ENCODE measurements at places on chromosomes 12 and 14. TPM values are rescaled to one million over a fixed set of nuclear protein-coding genes. Genes with fewer than 3 reads are reported as not detected.

LARP4 gene
- 64.3 TPM for total RNA-seq

RIMBP2 gene
- total RNA-seq, result 1.5 TPM

MYF6 gene
- total RNA-seq, result 0.15 TPM

GRCh38 chr14:99605299-99605961, 1.4 kb upstream of the CCDC85C start:
- DNase-seq, result peak; percentile 39
- H3K27ac ChIP-seq, result no peak overlapping the region
- no peaks in the 10 kb centered on the region for H3K36me3 ChIP-seq
- H3K4me3 ChIP-seq, result peak overlapping the region; percentile 85
- peaks cover 26% of the 10 kb centered on the region for H3K4me1 ChIP-seq

GRCh38 chr14:68596211-68596610, 196.7 kb downstream of the ZFP36L1 start:
- H3K36me3 ChIP-seq, result no peaks in the 10 kb centered on the region
- H3K27me3 ChIP-seq, result no peaks in the 10 kb centered on the region
- H3K4me1 ChIP-seq, result peaks cover 38% of the 10 kb centered on the region
- no peak overlapping the region for H3K4me3 ChIP-seq

DNA sequence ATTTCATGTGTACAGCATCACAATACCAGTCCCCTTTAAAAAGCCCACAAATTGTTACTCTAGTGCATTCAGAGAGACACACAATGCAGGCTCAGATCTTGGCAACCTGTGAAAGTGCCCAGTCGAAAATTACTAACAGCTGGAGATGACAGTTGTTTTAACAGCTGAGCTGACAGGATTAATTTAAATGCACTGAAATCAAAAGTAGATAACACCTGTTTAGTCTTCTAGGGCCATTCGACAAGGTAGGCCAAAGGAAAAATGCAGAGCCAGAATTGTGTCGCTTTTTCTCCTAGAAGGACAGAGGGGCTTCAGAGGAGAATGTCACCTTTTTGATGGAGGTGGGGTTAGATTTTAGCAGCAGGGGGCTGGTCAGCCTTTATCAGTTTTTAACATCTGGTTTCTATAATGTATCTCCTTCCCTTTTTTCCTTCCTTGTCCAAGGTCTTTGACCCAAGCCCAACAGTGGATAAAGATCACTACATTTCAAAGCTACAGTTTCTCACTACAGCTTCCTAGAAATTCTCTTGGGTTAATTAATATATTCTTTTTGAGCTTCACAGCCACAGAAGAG, 139.1 kb downstream of the SOX5 start:
- peaks cover 15% of the 10 kb centered on the region for H3K4me1 ChIP-seq
- no peaks in the 10 kb centered on the region for H3K27me3 ChIP-seq
- no peak for DNase-seq
- H3K36me3 ChIP-seq, result no peaks in the 10 kb centered on the region

DNA sequence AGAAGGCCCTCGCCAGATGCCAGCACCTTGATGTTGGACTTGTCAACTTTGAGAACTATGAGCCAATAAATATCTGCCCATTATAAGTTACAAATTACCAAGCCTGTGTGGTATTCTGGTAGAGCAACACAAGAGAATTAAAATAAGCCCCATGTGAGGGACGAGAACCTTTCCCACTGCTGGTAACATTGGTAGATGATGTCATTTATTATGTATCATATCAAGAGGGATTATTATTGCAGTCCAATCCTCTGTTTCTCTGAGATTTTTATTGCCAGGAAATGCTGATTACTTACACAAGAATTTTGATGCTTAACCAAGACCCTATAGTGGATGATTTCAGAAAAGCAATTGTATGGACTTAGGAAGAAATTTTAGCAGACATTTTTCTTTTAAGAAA, 40.3 kb upstream of the SLC24A4 start:
- no peak overlapping the region for H3K4me3 ChIP-seq
- no peaks in the 10 kb centered on the region for H3K4me1 ChIP-seq

DNA sequence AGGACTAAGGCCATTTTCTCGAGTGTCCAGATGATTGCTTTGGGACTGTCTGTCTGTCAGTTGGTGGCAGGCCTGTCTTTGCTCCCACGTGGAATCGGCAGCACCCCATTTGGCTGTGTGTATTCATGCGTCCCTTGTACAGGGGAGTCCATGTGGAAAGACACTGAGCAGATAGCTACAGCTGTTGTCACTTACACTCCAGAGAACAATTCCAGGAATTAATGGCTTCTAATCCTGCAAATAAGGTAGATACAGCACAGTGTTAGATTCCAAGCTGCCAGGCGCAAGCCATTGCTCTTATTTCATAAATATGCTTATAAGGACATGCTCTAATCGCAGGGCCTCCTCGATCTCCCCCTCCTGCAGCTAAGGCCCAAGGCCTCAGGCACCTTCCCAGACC, 208.8 kb downstream of the VRK1 start:
- DNase-seq, result no peak
- H3K27me3 ChIP-seq, result no peaks in the 10 kb centered on the region
- H3K4me3 ChIP-seq, result no peak overlapping the region
- peaks cover 1% of the 10 kb centered on the region for H3K4me1 ChIP-seq
- H3K27ac ChIP-seq, result no peak overlapping the region

- H3K4me1 ChIP-seq, result peaks cover 39% of the 10 kb centered on the region
- no peak overlapping the region for H3K27ac ChIP-seq
- no peaks in the 10 kb centered on the region for H3K36me3 ChIP-seq
- H3K27me3 ChIP-seq, result peaks cover 100% of the 10 kb centered on the region
- no peak overlapping the region for H3K4me3 ChIP-seq
Measured at GRCh38 chr14:28772613-28773012, 6.0 kb downstream of the FOXG1 start.

DNA sequence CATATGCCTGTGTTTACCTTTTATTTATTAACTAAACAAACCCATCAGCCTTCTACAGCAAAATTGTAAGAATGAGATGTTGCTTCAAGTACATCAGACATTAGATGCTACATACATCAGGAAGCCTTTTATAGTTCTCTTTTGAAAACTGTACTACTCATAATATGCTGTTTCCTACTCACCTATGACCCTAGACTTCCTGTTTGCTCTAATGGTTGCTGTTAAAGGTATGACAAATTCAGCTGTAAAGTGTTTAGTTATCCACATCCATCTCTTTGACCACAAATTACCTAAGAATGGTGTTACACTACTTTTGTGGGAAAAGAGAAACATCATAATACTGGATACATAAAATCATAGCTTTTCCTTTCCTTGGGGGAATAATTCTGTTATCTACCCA, 220.0 kb downstream of the RAD51B start:
- DNase-seq, result no peak
- no peaks in the 10 kb centered on the region for H3K36me3 ChIP-seq
- H3K4me1 ChIP-seq, result peaks cover 75% of the 10 kb centered on the region
- H3K27me3 ChIP-seq, result no peaks in the 10 kb centered on the region

- no peaks in the 10 kb centered on the region for H3K36me3 ChIP-seq
- H3K27me3 ChIP-seq, result no peaks in the 10 kb centered on the region
- no peaks in the 10 kb centered on the region for H3K4me1 ChIP-seq
- H3K4me3 ChIP-seq, result no peak overlapping the region
Measured at GRCh38 chr14:64234877-64235651, 59.1 kb downstream of the ESR2 start.

DNA sequence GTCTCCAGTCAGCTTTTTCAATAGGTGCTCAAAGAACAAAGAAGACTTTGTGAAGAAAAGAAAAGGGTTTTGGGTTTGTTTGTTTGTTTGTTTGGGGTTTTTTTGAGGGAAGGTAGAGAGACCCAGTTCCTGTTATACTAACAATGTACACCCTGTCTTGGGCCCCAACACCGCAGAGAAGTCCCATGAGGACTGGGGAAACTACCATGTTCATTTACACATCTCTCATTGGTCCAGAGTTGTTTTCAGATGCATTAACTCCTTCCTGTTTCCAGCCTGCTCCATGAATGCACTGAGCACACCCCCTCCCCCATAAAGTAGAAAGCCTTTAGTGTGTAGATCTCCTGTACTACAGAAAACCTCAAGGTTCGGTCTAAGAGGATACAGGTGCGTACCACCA, 51.1 kb upstream of the SLC8A3 start:
- H3K27me3 ChIP-seq, result peaks cover 29% of the 10 kb centered on the region
- 0 out of 2 replicates have a peak, but pooled peaks cover 2% of the 10 kb centered on the region for H3K36me3 ChIP-seq
- H3K4me1 ChIP-seq, result peaks cover 11% of the 10 kb centered on the region
- no peak for DNase-seq
- H3K4me3 ChIP-seq, result no peak overlapping the region

DNA sequence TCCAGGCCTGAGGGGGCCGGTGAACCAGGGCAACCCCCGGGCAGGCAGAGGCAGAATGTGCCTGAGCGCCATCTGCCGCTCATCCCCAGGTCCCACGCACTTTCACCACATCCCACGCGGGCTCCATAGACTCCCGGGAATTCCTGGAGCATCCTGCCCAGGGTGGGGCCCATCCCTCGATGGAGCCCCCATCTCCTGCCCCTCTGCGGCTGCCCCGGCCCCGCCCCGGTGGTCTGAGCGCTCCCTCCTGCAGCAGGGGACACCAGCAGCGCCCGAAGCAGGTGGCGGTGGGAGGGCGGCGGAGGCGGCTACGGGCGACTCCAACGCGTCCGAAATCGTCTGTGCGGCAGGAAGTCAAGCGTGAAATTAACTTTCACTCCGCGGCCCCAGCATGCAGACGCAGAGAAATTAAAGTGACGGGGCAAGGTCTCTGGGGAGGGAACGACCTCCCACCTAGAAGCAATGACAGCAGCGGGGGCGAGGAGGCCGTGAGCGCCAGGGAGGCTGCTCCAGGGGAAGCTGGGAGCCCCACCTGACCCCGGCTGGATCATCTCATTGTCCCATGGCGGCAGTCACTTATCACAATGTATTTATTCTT, 122.2 kb downstream of the NCOR2 start:
- no peak overlapping the region for H3K4me3 ChIP-seq
- no peak for DNase-seq
- H3K27ac ChIP-seq, result no peak overlapping the region
- H3K27me3 ChIP-seq, result no peaks in the 10 kb centered on the region
- peaks cover 27% of the 10 kb centered on the region for H3K36me3 ChIP-seq
- H3K4me1 ChIP-seq, result peaks cover 17% of the 10 kb centered on the region

DNA sequence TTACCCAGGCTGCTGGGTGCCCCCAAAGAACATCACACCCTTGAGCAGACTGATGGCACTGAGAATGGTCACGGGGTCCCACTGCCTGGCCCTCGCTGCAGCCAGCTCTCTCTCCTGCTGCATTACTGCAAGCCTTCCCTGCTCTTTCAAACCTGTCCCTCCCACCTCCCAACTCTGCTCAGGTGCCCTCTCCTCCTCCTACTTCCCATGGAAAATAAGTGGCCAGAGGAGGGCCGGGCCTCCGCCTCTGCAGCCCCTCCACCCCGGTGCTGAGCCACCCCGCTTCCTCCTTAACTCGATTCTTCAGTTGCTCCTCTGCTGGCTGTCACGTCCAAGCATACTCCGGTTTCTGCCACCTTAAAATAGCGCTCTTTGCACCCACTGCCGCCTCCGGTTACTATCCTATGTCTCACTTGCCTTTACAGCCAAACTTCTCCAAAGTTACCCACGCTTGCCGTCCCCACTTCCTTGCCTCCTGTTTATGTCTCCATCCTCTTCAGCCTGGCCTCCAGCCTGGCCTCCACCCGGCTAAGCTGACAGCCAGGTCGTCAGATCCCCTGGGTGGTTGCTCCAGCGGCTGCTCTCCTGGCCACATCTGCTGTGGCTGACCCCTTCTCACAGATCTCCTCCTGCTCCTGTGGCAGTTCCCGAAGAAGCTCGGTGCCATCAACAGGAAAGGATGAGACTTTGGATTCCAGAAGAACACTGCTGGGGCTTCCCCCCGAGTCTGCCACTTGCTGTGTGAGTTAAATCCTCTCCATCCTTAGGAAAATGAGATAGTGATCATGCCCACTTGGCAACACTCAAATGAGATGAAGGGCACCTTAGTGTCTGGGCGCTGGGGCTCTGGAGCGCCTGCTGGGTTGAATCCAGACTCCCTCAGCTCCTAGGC, 7.7 kb downstream of the SMIM41 start:
- H3K27ac ChIP-seq, result no peak overlapping the region
- peaks cover 21% of the 10 kb centered on the region for H3K4me1 ChIP-seq
- no peak overlapping the region for H3K4me3 ChIP-seq
- DNase-seq, result no peak

- H3K27me3 ChIP-seq, result no peaks in the 10 kb centered on the region
- no peaks in the 10 kb centered on the region for H3K36me3 ChIP-seq
- DNase-seq, result peak; percentile 95
- H3K4me1 ChIP-seq, result peaks cover 78% of the 10 kb centered on the region
Measured at GRCh38 chr12:6375269-6376078, at the start of gene SCNN1A. Gene SCNN1A, minus strand, starts transcription at chr12:6375563. Its CDS starts 780 bp downstream, at chr12:6374783.

- H3K4me1 ChIP-seq, result peaks cover 14% of the 10 kb centered on the region
- no peak overlapping the region for H3K27ac ChIP-seq
- no peaks in the 10 kb centered on the region for H3K36me3 ChIP-seq
- no peak overlapping the region for H3K4me3 ChIP-seq
- H3K27me3 ChIP-seq, result no peaks in the 10 kb centered on the region
Measured at GRCh38 chr14:77372304-77372841, 4.5 kb downstream of the TMED8 start.

DNA sequence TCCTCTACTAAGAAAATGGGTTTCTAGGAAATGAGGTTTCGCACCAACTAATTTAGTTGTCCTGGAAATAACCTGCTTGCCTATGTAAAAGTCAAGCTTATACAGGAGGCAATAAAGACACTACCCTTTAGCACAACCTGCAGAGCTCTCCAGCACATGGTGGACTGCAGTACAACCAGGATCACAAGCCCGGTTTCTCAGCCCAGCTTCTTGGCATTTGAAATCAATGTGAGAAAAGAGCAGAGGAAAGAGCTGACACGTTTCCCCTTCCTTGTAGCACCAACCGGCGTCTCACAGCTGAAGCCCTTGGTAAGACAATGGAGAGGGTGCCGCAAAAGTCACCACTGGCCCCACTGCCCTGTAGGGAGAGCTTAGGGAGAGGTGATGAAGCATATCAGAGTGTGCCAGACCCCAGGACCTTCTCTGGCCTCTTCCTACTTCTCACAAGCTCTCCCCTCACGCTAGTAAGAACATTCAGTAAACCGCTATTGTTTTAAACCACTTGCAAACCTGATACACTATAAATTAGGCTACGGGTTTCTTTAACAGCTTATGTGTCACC, 8.6 kb downstream of the SPTLC2 start:
- H3K36me3 ChIP-seq, result peaks cover 12% of the 10 kb centered on the region
- peak overlapping the region; percentile 23 for H3K27ac ChIP-seq
- no peak for DNase-seq
- H3K4me3 ChIP-seq, result no peak overlapping the region
- H3K27me3 ChIP-seq, result no peaks in the 10 kb centered on the region

- H3K36me3 ChIP-seq, result peaks cover 33% of the 10 kb centered on the region
- H3K27me3 ChIP-seq, result no peaks in the 10 kb centered on the region
- peak overlapping the region; percentile 60 for H3K27ac ChIP-seq
- no peak for DNase-seq
- peaks cover 3% of the 10 kb centered on the region for H3K4me1 ChIP-seq
Measured at GRCh38 chr12:124426594-124427555, 132.0 kb downstream of the RFLNA start.

DNA sequence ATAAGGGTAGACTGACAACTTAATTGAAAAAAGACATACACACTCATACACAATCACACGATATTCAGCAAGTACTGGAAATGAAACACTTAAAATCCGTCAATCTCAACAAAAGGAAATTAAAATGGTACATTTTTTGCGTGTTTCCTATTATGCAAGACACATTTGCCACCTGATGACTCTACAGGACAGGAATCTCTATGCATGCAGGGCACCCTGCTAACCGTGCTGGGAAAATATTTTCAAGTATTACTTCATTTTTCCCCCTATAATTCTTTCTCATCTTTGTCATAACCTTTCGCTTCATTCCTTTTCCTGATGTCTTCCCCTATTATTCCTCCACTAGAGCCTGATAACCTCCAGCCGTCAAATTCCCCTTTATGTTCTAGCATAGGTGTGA, 150.2 kb downstream of the TMEM132D start:
- H3K27me3 ChIP-seq, result peaks cover 11% of the 10 kb centered on the region
- no peak overlapping the region for H3K4me3 ChIP-seq
- no peaks in the 10 kb centered on the region for H3K4me1 ChIP-seq
- H3K36me3 ChIP-seq, result peaks cover 72% of the 10 kb centered on the region

GRCh38 chr14:100523843-100524169, 63.4 kb downstream of the BEGAIN start:
- DNase-seq, result no peak
- H3K27ac ChIP-seq, result no peak overlapping the region
- peaks cover 2% of the 10 kb centered on the region for H3K4me1 ChIP-seq
- no peaks in the 10 kb centered on the region for H3K36me3 ChIP-seq
- H3K27me3 ChIP-seq, result no peaks in the 10 kb centered on the region

Data from WTC11 (cell line).